ENCODE measurements at places on chromosomes 2 and 18.

GRCh38 chr2:64848945-64849344 lies 140.3 kb upstream of the SLC1A4 start:
- no peak for DNase-seq

DNA sequence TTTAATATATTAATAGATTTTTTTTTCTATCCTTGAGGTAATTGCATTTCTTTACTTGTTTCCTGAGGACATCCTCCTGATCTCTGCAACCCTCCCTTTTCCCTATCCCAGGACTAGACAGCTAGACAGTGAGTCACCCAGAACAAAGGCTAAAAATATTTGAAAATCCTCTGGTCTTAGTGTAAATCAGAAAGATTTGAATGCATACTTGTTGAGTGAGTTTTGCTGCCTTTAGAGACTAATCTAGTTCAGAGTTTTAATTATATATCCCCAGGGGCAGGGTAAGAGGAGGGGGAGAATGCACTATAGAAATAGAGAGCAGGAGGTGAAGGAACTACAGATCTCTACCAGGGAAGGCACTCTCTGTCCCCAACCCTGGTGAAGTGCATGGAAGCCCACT lies 202.3 kb upstream of the TCF4 start:
- DNase-seq, result no peak

GRCh38 chr2:69095305-69095704 lies 82.3 kb downstream of the ANTXR1 start:
- DNase-seq, result no peak

DNA sequence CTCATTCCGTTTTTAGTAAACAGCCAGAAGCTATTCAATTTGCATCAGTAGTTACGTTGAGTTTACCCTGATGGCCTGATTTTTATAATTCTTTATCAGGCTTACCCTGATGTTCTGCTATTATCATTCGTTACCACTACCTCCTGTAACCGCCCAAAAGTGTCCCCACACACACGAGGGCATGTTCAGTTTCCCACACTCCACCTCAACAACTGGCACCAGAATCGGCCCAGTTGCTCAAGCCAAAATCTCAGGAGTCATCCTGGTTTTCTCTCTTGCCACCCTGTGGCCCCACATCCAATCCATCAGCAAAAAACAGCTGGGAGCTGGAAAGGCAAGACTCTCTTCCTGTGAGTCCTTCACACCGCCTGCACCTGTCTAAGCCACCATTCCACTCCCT lies 102.9 kb upstream of the RAB6C start:
- no peak for DNase-seq

DNA sequence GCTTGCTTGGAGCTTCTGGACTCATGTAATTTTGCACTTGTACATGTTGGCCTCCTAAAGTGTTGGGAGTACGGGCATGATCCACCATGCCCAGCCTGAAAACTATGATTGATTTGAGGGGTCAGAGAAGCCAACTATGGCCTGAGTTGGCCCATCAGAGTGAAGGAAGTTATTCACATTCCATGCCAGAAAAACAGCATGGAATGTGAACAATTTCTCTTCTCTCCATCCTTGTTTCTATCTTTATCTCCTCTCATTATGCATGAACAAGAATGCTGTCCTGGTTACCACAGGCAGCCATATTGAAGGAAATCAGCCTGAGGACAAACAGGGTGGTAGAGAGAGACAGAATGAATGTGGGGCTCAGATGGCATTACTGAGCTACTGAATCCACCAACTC lies 3.5 kb upstream of the CD226 start:
- DNase-seq, result no peak

GRCh38 chr2:12978066-12978835 lies 261.5 kb downstream of the TRIB2 start:
- DNase-seq, result no peak

DNA sequence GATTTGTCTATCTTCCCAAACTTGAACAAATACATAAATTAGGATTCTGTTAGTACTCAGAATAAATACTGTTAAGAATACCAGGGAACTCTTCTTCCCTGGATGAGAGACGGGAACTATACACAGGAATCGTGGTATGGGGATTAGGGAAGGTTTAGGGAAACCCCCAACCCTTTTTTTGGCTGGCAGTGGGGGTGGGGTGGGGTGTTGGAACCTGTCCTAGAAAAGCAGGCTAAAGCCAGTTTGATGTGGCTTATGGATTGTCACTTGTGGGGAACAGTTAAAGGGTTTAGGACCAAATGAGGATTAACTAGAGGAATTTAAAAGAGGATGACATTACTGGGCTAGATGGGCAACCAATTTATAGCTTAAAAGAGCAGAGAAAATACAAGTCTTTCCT lies 1.8 kb downstream of the SLC4A10 start:
- DNase-seq, result no peak

DNA sequence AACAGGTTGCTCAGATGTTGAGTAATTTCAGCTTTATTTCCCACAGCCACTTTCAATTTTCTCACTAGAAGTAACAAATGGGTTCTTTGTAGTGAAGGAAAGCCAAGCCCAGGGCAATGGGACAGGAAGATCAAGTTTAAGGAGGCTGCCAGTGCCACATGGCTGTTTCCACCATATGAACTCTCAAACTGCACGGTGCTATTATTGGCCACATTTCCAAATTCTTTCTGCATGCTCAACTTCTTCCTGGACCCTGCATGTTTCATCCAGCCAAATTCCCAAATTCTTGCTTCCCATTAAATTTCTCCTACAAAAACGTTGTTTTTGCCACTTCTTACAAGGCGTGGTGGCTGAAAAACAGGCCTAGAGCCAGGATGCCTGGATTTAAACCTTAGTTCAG lies 193.3 kb upstream of the SPHKAP start:
- no peak for DNase-seq

GRCh38 chr2:85957256-85957655 lies 68.5 kb upstream of the ST3GAL5 start:
- DNase-seq, result no peak
